Placental pericyte (primary cell): ENCODE measurements at places on chromosomes 7 and 10. TPM values are rescaled to one million over a fixed set of nuclear protein-coding genes. Genes with fewer than 3 reads are reported as not detected.

Gene RAB11FIP2
- 21.4 and 26.9 TPM in 2 replicates for total RNA-seq

Gene LRIT1
- total RNA-seq = not detected in 2 replicates

Gene NXPH1
- not detected in 2 replicates for total RNA-seq

Gene KCND2
- 2.4 and 9.6 TPM in 2 replicates for total RNA-seq

Gene PLEKHS1
- under 0.01 TPM in 1 of 2 replicates, not detected in the other for total RNA-seq

Gene HTR7
- total RNA-seq = 13.5 and 18.2 TPM in 2 replicates
